ENCODE measurements at places on chromosomes 3 and 15.

GRCh38 chr15:66188464-66188863 is 65.1 kb downstream of the MEGF11 start:
- DNase-seq: no peak

DNA sequence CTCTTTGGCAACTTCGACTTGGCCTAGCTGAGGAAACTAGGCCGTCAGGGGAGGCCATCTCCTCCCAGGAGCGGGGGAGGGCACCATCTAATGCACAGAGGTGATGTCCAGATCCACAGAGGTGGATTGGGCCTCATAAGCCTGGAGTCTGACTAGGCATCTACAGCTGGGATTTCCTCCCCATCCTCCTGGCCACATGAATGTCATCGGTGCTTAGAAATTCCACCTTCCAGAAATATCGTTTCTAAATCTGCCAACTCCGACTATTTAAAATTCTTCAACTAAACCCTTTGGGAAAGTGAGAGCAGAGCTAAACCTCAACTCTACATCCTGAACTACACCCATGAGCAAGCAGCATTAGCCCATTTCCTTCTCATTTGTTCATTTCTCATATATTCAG is 118.7 kb downstream of the WNT5A start:
- no peak for DNase-seq

DNA sequence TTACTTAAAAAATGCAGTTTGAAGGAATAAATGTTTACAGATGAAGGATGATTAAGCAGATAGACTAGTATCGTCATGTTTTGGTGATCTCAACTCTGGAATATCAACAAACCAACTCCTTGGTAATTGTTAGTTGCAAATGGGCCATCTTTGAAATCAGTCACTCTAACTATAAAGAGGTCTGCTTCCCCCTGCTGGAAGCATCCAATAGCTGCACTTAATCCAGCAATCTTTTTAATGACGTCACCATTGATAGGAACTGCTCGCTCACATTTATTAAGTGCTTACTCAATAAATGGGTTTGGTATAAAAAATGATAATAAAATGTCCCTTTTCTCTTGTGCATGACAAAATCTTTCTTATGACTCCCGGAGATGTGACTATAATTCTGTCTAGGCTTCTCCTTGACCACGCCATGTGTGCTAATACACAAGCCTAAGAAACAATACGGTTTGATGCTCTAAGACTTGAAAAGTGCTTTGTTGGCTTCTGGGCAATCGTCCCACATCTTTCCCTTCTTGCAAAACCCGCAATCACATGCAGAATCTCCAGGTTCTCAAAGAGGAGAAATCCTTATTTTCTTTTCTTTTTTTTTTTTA is 227.6 kb upstream of the POU1F1 start:
- DNase-seq: peak; percentile 59

GRCh38 chr3:178455226-178455625 is 81.0 kb upstream of the KCNMB2 start:
- DNase-seq: no peak

- DNase-seq: no peak
Observed at GRCh38 chr3:185560676-185561075, 8.3 kb upstream of the LIPH start.

GRCh38 chr3:77524946-77525682 is 485.2 kb downstream of the ROBO2 start:
- no peak for DNase-seq

- no peak for DNase-seq
Observed at GRCh38 chr3:175554801-175555200, 695.7 kb downstream of the NAALADL2 start.

DNA sequence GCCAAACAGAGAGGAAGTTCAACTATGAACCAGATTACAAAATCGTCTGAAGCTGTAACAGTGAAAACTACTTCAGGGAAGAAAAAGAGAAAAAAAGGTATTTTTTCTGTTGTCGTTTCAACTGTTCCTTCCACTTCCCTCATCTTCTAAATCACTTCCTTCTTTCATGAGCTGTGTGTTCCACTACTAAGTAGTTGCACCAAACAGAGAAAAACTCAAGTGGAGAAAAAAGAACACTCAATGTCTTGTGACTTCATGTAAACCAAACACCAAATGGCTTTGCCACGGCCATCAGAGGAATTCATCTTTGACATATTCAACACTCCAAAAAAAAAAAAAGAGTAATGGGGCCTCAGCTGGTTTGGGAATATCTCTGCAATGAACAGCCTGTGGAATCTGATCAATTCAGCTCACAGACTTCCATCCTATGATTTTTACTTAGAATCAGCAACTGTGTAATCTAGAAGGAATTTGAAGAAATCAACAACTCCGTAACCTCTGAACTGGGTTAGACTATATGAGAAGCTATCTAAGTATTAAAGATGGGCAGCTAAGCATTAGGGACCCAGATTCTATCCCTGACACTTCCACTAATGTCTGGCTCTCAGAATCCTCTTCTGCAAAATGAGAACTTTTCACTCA is 47.5 kb upstream of the RNF7 start:
- no peak for DNase-seq

DNA sequence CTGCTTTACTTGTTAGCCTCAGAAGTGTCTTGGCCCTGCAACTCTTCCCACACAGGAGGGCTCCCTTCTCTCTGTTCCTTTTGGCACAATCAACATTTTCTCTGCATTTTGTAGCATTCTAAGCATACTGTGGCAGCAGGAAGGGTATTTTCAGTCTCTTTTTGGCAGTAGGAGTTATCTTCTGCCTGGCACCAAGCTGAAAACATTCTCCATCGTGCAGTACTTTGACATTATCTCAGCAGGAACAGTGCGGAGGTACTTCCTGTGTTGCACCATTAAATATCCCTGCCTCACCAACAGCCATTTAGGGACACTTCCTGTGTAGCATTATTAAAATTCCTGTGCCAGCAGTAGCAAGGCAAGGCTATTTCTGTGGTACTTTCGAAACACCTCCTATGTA is 233.2 kb upstream of the SEMA6D start:
- DNase-seq: peak; percentile 1

- no peak for DNase-seq
Observed at GRCh38 chr3:120828796-120829195, 79.2 kb upstream of the STXBP5L start.

- no peak for DNase-seq
Observed at GRCh38 chr3:159775372-159775961, 213.2 kb upstream of the IL12A start.
